ENCODE measurements at places on chromosomes 5 and 9.

DNA sequence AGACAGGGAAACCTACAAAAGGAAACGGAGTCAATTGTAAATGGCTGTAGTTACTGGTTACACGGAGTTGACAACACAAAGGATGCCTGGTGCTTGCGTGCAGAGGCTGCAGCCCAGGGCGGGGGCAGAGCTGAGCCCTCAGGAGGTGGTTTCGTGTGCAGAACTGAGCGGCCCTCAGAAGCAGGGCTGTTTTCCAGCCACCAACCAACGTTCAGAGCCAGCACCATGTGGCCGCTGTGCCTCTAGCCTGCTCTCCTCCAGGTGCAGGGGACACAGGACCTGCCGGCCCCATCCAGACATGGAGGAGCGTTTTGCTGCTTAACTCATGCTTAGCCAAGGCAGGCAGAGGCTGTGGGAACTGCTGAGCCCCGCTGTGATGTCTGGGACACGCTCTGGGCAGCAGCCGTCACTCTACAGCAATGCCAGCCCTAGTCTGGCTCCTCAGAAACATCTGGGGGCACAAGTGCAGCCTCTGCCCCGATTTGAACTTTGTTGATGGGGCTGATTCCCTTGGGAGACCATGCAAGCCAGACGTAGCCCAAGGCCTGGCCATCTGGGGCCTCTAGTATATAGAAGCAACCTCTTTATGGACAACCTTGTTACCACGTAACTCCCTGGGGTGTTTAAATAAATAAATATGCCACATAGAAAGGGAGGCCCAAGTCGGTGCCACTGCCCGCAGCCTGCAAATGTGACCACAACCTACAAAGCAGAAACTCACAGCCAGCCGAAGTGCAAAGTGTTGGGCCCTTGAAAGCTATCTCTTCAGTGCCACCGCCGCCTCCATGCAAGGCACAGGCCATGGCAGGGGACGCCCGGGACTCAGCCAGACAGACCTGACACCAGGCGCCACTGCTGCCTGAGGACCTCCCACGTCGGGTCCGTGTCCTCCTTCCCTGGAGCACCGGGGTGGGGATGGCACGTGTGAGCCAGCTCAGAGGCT is 42.1 kb downstream of the NKD2 start:
- DNase-seq = no peak

DNA sequence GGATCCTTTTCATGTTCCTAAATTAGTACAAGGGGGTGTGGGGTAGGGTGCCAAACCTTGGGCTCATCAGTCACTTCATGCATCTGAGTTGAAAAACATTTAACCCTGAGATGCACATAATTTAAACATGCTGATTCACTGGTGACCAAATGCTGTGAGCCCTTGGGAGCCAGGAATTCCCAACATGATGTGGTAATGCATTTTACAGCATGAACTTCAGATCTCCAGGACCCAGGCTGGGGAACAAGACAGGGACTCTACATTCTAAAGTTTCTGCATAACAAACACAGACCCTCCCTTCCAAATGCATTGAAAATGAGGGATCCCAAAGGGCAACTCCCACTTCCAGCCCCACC is 322.2 kb downstream of the NDUFS4 start:
- peak; percentile 31 for DNase-seq

DNA sequence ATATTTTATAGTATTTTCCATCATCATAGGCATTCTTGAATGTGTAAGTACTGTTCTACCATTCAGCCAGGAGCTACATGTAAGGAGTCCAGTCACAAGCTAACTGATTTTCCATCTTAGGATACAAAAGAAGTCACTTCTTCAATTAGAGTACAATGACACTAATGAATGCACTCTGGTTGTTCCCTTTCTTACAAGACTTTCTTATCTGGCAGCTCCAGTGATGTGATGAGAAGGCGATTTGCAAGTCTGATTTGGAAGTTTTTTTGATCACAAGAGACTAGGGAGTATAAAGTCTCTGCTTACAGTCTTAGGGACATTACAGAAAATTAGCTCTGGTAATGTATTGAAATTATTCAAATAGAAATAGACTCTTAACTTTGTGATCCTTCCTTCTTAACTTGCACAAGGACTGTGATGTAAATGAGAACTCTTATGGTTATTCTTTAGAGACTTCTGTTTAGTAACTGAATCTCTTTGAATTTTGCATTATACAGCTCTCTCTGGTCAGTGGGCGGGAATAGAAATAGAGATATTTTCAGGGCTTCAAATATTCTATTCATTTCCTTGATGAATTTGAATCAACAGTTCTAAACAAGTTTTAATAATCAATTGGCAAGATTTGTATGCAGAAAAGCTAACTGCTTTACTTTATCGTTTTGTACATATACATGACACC is 130.4 kb upstream of the CDH6 start:
- DNase-seq = no peak

GRCh38 chr9:124062172-124062571 is 50.6 kb downstream of the LHX2 start:
- no peak for DNase-seq

DNA sequence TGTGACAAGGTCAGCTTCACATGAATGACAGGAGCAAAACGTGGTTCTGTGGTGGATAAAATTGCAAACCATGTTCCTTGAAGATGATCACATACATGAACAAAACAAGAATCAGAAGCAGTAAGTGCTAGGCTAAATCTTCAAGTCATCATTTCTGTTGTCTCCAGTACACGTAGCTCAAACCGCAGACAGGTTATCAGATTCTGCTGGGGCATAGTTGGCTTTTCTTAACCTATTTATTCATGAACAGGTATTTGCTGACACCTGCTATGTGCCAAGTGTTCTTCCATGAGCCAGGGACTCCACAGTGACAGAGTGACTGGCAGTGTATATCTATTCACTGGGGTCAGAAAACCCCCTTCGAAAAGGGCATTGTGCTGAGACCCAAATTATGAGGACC is 20.8 kb downstream of the MFAP3 start:
- DNase-seq = no peak
